ENCODE measurements at places on chromosomes 16 and 17.
A peak's percentile ranks its signal among the peaks of the same experiment; 100 is the strongest.

GRCh38 chr17:75124041-75124818 lies 7.3 kb downstream of the NT5C start:
- no peak for DNase-seq

DNA sequence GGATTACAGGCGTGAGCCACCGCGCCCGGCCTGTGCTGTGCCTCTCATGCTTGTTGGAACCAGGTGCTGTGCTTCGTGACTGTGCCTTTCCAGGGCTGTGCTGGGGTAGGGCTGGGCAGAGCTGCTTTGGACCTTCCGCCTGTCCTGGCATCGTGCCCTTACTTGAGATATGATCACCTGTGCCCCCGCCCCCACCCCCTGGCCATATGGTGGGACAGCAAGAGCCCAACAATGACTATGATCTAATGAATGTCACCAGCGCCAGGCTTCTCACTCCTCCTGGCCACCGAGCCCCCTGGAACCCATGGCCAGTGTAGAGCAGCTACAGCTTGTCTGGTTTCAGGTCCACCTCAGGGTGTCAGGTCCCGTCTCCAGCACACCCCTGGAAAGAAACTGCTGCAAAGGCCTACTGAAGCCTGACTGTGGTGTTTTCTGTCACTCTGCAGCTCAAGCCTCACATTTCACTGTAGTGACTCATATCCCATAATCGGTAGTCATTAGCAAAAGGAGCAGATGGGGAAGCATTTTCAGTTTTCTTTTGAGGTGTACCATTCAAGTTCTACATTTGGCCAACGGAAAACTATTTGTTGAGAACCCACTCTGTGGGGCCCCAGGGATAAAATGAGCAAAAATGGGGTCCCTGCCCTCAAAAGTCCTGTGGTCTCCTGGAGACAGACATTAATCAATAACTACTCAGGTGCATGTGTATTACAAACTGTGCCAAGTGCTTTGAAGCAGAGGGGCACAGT lies 22.1 kb downstream of the FCSK start:
- DNase-seq: peak; percentile 55

GRCh38 chr17:29593591-29594518 lies 923 bp downstream of the ANKRD13B start:
- DNase-seq: no peak

DNA sequence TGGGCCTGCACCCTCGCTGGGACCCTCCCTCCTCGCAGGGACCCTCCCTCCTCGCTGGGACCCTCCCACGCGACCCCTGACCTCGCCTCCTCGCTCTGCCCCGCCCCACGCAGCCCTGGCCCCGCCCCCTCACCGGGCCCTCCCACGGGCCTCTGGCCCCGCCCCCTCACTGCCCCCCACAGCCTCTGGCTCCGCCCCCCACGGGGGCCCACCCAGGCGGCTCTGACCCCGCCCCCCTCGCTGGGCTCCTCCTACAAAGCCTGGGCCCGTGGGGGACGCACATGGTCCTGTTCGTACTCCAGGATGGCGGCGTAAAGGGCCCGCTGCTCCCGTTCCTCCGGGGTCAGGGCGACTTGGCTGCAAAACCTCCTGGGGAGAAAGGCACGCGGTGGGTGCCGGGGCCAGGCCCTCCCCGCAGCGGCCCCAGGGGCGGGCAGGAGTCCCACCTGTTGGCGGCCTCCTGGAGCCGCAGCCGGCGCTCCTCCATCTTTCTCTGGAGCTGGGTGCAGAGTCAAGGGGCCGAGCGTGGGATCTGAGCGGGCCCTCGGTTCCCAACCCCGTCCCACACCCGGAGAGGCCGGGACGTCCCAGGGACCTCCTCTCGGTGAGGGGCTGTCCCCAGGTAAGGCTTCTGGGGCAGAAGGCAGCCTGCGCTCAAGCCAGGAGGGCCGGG lies 9.0 kb downstream of the VPS9D1 start:
- DNase-seq: no peak

DNA sequence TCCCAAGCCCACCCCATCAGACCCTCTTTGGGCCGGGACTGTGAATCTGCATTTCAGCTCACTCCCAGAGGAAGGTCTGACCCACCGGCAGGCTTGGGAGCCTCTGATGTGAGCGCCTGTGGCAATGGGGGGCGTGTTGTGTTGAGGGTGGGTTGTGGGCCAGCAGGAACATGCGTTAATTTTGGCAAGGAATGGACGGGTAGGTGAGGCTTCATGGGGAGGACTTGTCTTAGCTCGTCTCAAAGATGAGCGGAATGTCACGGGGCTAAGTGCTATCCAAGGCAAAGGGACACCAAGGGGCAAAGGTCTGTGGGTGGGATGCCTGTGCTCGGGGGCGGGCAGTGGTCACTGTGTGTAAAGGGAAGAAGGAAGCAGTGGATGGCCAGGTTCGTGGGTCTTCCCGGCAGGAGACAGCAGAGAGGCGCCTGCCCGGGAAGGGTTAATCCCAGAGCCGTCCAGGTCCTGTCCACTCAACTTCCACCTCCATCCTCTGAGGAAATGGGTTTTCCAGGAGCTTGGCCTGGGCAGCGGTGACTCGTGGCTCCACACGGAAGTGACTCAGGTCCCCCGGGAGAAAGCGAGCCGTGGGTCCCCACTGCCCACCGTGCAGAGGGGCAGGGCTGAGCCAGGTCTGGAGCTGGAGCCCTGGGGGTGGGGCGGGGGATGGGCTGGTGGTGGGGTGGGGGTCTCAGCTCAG lies 17.4 kb downstream of the ADGRG1 start:
- no peak for DNase-seq
